Prostate gland (tissue), 2 donors: ENCODE measurements at places on chromosomes 11 and 22. TPM values are rescaled to one million over a fixed set of nuclear protein-coding genes. Genes with fewer than 3 reads are reported as not detected.

- no peak overlapping the region for H3K27ac ChIP-seq
- no peak for DNase-seq
- no peaks in the 10 kb centered on the region for H3K36me3 ChIP-seq
- no peaks in the 10 kb centered on the region for H3K27me3 ChIP-seq
These were observed 245.3 kb downstream of the CASP12 start for GRCh38 chr11:104652996-104653395.

GRCh38 chr11:118834427-118835028 lies 43.6 kb upstream of the DDX6 start:
- no peaks in the 10 kb centered on the region for H3K27me3 ChIP-seq
- H3K4me3 ChIP-seq: no peak overlapping the region
- no peaks in the 10 kb centered on the region for H3K4me1 ChIP-seq
- no peak for DNase-seq
- H3K36me3 ChIP-seq: no peaks in the 10 kb centered on the region

DNA sequence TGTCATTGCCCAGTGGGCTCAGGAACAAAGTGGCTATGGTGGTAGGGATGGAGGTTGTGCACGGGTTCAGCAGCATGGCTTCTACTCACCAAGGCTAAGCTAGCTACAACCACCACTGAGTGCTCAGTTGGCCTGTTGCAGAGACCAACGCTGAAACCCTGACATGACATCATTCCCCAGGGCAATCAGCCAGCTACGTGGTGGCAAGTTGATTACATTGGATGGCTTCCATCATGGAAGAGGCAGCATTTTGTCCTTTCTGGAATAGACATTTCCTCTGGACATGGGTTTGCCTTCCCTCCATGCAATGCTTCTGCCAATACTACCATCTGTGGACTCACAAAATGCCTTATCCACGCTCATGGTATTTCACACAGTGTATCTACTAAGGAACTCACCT lies 634.3 kb downstream of the OPCML start:
- no peaks in the 10 kb centered on the region for H3K27me3 ChIP-seq
- H3K4me1 ChIP-seq: no peaks in the 10 kb centered on the region
- no peak overlapping the region for H3K4me3 ChIP-seq
- no peak overlapping the region for H3K27ac ChIP-seq
- DNase-seq: no peak

DNA sequence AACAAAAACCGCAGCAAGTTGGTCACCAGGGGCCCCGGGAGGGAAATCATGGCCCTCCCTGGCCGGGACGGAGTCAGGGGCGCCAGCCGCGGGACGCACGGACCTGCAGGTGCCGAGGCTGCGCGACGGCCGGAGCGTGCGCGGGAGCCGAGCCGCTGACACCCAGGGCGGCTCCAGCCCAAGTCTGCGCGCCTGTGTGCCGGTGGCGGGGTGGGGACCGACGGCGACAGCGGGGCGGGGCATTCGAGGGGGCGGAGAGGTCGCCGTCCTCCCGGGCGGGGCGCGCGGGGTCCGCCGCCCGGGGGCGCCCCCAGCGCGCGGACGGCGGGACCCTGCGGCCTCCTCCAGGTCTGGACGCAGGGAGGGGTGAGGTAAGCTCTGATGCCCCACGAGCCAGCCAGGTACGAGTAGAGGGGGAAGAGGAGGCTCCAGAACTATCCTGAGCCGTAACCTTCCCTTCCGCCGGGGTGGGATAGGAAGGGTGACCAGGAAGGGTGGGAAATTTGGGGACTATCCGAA lies at the start of gene ESAM:
TSS of gene ESAM (minus strand) at position 186 of the 519 bp plus-strand sequence. CDS start at position 50, 136 bp downstream.
- peak within 1 kb of the TSS; percentile 35 for H3K4me3 ChIP-seq
- H3K36me3 ChIP-seq: no peaks in the 10 kb centered on the region
- H3K27me3 ChIP-seq: peaks cover 19% of the 10 kb centered on the region
- DNase-seq: no peak

DNA sequence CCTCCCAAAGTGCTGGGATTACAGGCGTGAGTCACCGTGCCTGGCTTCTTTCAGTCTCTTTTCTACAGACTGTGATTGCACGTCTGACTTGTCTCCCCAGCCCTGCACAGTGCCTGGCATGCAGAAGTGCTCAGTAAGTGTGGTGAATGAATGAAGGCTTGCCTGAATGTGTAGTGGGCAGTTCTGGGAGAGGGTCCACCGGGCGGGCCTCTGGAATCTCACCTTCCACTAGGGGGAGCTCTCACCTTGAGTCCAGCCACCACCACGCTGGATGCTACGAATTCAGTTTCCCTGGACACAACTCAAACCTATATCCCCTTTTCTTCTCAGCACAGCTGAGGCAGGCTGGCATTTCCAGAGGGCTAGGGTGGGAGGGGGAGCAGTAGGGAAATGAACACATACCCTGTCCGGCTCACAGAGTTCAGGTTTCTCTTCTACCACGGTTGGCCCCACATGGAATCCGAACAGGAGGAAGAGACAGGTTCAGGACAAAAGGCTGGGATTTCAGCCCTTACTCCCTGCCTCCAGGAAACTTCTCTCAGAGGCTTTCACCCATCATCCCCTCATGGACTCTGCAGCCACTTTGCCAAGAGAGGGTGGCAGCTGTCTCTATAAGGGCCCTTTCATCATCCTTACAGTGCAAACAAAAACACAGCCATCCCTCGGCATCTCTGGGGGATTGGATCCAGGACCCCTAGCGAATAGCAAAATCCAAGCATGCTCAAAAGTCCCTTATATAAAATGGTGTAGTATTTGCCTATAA lies 86.8 kb downstream of the NECTIN1 start:
- H3K4me3 ChIP-seq: no peak overlapping the region
- no peaks in the 10 kb centered on the region for H3K4me1 ChIP-seq
- no peaks in the 10 kb centered on the region for H3K27me3 ChIP-seq
- no peak overlapping the region for H3K27ac ChIP-seq

- H3K36me3 ChIP-seq: no peaks in the 10 kb centered on the region
- no peaks in the 10 kb centered on the region for H3K4me1 ChIP-seq
- no peak overlapping the region for H3K4me3 ChIP-seq
- H3K27ac ChIP-seq: no peak overlapping the region
These were observed 70.8 kb downstream of the COMMD9 start for GRCh38 chr11:36218283-36218921.

DNA sequence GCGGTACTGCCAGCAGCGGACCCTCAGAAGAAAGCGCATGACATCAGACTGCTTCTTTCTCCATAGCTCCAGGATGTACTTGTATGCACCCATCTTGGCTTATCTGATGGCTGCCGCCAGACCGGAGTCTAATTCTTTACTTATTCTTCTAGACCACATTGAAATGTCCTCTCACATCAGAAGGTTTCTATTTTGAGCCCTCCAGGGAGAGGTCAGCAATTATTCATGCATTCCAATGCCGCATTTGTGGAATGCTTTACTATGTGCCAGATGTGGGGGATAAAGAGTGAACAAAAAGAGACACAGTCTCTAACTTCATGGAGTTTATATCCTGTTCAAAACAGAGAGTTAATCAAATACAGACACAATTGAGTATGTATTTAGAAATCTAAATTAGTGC lies 230.1 kb downstream of the MIAT start:
- no peaks in the 10 kb centered on the region for H3K4me1 ChIP-seq
- H3K27ac ChIP-seq: no peak overlapping the region
- H3K36me3 ChIP-seq: no peaks in the 10 kb centered on the region

DNA sequence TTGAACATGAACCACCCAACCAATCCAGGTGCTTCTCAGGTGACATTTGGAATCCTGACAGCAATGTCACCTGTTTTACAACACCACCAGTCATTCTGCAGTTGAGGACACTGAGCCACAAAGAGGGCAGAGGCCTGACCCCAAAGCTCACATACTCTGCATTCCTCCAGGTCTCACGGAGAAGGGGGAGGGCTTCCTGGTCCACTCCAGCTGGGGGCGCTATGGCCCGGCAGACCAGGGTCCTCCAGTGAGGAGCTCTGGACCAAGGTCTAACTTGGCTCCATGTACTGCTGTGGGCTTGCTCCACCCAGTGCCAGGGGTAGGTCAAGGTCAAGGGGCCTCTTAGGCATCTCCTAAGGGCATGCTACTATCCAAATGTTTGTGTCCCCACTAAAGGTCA lies 1.5 kb upstream of the PNPLA3 start:
- DNase-seq: no peak
- no peak overlapping the region for H3K4me3 ChIP-seq
- no peak overlapping the region for H3K27ac ChIP-seq
- H3K36me3 ChIP-seq: no peaks in the 10 kb centered on the region
- no peaks in the 10 kb centered on the region for H3K4me1 ChIP-seq

GRCh38 chr11:118201966-118202365 lies 22.8 kb downstream of the JAML start:
- no peak overlapping the region for H3K4me3 ChIP-seq
- H3K4me1 ChIP-seq: no peaks in the 10 kb centered on the region
- H3K36me3 ChIP-seq: no peaks in the 10 kb centered on the region
- no peaks in the 10 kb centered on the region for H3K27me3 ChIP-seq

DNA sequence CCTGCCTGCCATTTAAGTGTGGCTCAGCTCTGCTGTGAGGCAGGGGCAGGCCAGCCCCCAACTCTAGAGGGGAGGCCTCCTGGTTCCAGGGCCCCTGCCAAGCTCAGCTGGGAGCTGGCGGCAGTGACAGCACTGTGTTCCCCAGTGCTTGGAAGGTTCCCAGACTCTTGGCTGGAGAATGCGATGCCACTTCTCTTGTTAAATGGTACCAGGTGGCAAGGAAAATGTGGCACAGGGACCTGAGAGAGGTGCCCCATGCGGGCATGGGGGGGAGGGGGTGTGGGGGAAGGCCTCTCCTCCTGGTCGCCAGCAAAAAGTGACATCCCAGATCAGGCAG lies 8.4 kb upstream of the TNFRSF13C start:
- no peaks in the 10 kb centered on the region for H3K27me3 ChIP-seq
- DNase-seq: no peak
- no peak overlapping the region for H3K4me3 ChIP-seq
- H3K27ac ChIP-seq: no peak overlapping the region

GRCh38 chr11:72568861-72569260 lies 105.4 kb downstream of the PDE2A start:
- H3K27ac ChIP-seq: no peak overlapping the region
- H3K4me1 ChIP-seq: no peaks in the 10 kb centered on the region
- no peaks in the 10 kb centered on the region for H3K36me3 ChIP-seq

- H3K36me3 ChIP-seq: no peaks in the 10 kb centered on the region
- DNase-seq: no peak
- no peak overlapping the region for H3K27ac ChIP-seq
- peaks cover 2% of the 10 kb centered on the region for H3K4me1 ChIP-seq
These were observed 7.0 kb downstream of the GTF2H1 start for GRCh38 chr11:18329196-18329870.

GRCh38 chr11:128576555-128576954 lies 10.8 kb downstream of the ETS1 start:
- no peaks in the 10 kb centered on the region for H3K4me1 ChIP-seq
- no peak overlapping the region for H3K4me3 ChIP-seq
- no peak overlapping the region for H3K27ac ChIP-seq
- no peak for DNase-seq

GRCh38 chr11:118004543-118005223 lies 18.5 kb downstream of the IL10RA start:
- no peak overlapping the region for H3K27ac ChIP-seq
- no peaks in the 10 kb centered on the region for H3K27me3 ChIP-seq
- H3K4me3 ChIP-seq: no peak overlapping the region
- no peak for DNase-seq
- no peaks in the 10 kb centered on the region for H3K4me1 ChIP-seq

- DNase-seq: no peak
- H3K36me3 ChIP-seq: no peaks in the 10 kb centered on the region
- peaks cover 11% of the 10 kb centered on the region for H3K4me1 ChIP-seq
- H3K27me3 ChIP-seq: no peaks in the 10 kb centered on the region
- peak overlapping the region; percentile 95 for H3K4me3 ChIP-seq
- H3K27ac ChIP-seq: peak overlapping the region; percentile 94
These were observed 865 bp downstream of the RBM14 start for GRCh38 chr11:66617155-66617834.

- no peaks in the 10 kb centered on the region for H3K36me3 ChIP-seq
- no peak for DNase-seq
- H3K27ac ChIP-seq: no peak overlapping the region
These were observed 137.8 kb downstream of the CSNK2A3 start for GRCh38 chr11:11215058-11215815.

DNA sequence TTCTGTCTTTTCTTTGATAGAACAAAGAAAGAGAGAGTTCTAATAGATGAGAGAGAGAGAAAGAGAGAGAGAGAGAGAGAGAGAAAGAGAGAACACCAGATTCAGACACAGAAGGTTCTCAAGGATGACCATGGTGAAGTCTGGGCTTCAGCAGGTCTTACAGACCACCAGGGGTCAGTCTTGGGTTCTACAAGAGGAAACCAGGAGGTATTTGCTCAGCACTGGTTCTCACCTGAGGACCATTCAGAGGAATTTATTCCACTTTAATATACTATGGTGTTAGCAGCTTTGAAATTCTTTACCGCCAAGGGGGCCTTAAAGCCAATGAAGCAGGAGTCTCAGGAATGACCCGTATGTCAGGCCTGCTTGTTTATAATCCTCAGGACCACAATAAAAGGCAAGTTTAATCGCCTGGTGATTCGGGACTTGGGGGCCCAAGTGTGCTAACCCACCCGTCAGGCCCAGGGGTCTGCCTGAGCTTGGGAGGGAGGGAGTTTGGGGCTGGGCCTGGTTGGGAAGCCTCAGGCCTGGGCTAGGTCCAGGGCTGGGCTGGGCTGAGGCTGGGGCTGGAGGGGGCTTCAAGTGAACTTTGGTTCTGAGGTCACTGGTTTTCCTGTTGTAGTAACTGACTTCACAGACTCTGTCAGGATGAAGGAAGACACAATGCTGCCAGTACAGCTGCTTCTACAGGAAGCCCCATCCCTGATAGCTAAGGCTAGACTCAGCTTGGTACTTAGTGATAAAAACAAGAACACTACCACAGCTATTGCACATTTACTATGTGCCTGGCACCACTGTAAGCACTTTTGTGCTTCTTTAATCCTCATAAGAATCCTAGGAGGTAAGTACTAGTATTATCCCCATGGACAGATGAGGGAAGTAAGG lies 179.2 kb upstream of the ZBED5 start:
- H3K27ac ChIP-seq: no peak overlapping the region
- peaks cover 3% of the 10 kb centered on the region for H3K4me1 ChIP-seq
- H3K36me3 ChIP-seq: no peaks in the 10 kb centered on the region

GRCh38 chr22:50456466-50457234 lies 18.2 kb downstream of the SBF1 start:
- no peak for DNase-seq
- no peaks in the 10 kb centered on the region for H3K27me3 ChIP-seq
- H3K36me3 ChIP-seq: peaks cover 47% of the 10 kb centered on the region
- H3K4me3 ChIP-seq: no peak overlapping the region

DNA sequence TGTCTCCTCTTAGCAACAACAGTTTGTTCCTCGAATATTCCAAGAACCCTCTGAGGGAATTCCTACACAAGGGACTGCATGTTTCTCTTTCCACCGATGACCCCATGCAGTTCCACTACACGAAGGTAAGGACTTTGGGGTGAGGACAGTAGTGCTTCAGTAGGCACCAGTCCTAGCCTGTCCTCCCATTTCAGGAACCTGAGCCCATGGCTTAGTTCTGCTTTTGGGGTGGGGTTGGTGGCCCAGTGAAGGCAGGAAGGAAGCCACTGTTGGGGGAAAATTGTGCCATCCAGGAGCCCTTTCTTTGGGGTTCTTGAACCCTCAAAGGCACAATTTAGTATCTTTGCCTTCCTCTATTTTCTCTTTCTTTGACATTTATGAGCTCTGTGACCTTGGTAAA lies 38.2 kb downstream of the RNF141 start:
- no peak for DNase-seq
- H3K27ac ChIP-seq: no peak overlapping the region
- H3K4me3 ChIP-seq: no peak overlapping the region
- H3K27me3 ChIP-seq: no peaks in the 10 kb centered on the region
- H3K36me3 ChIP-seq: peaks cover 7% of the 10 kb centered on the region
- no peaks in the 10 kb centered on the region for H3K4me1 ChIP-seq

The BACE1-AS gene
- 4.8 TPM for total RNA-seq

The SYT8 gene
- total RNA-seq: 1.7 TPM

The C22orf42 gene
- total RNA-seq: 1.4 TPM

The DDI1 gene
- total RNA-seq: 2.8 TPM

The MMP27 gene
- not detected for total RNA-seq

The ARHGAP42 gene
- total RNA-seq: 12.8 TPM

The NECTIN1 gene
- total RNA-seq: 18.7 TPM

The ARL2 gene
- 86.5 TPM for total RNA-seq

The C22orf15 gene
- total RNA-seq: not detected
